ENCODE measurements at places on chromosomes 6 and 20. TPM values are rescaled to one million over a fixed set of nuclear protein-coding genes. Genes with fewer than 3 reads are reported as not detected.

The KCNB1 gene
- total RNA-seq, result not detected

DNA sequence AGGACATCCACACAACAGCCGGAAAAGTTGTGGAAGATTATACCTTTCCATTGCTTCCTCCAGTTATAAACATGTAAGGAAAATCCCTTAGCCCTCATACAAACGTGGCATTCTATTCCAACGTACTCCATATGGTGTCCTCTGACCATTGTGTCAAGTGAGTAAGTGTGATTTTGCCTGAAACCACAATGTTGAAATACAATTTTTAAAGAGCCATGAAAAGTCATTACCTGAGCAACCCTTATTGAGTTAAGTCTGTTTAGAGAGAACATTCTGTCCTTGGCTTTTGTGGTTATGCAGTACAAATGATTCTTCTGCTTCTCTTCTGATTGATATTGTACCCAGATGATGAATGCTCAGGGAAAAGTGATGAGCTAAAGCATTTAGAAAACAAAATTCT, 530.1 kb downstream of the HAO1 start:
- DNase-seq, result no peak
- H3K4me1 ChIP-seq, result no peaks in the 10 kb centered on the region
- no peaks in the 10 kb centered on the region for H3K36me3 ChIP-seq

The MCUR1 gene
- total RNA-seq, result 29.7 TPM

- H3K27me3 ChIP-seq, result peaks cover 26% of the 10 kb centered on the region
- DNase-seq, result no peak
- no peak overlapping the region for H3K27ac ChIP-seq
- no peaks in the 10 kb centered on the region for H3K36me3 ChIP-seq
- no peak overlapping the region for H3K4me3 ChIP-seq
Measured at GRCh38 chr20:51609251-51609650, 66.7 kb upstream of the NFATC2 start.

- no peak overlapping the region for H3K4me3 ChIP-seq
- H3K4me1 ChIP-seq, result no peaks in the 10 kb centered on the region
- no peak overlapping the region for H3K27ac ChIP-seq
- DNase-seq, result no peak
- H3K36me3 ChIP-seq, result no peaks in the 10 kb centered on the region
Measured at GRCh38 chr6:141158740-141159139, 974.0 kb upstream of the GJE1 start.
